Activated CD4-positive, alpha-beta T cell treated with anti-CD3 and anti-CD28 coated beads, Interleukin-2, amount 10 ng/mL, durations not matched to agents 24 days and 14 days (primary cell): ENCODE measurements at places on chromosomes 2 and 18. TPM values are rescaled to one million over a fixed set of nuclear protein-coding genes. Genes with fewer than 3 reads are reported as not detected.

UNC50 gene
- total RNA-seq: 38.5 and 39.0 TPM in 2 replicates

COL6A3 gene
- total RNA-seq: 27.6 and 28.7 TPM in 2 replicates

SLC16A14 gene
- 4.0 and 5.1 TPM in 2 replicates for total RNA-seq

RAB6C gene
- not detected in 2 replicates for total RNA-seq

ANO7 gene
- 2.8 and 3.5 TPM in 2 replicates for total RNA-seq

ZSWIM2 gene
- total RNA-seq: not detected in 2 replicates

TTC27 gene
- total RNA-seq: 40.8 and 46.8 TPM in 2 replicates

MROH2A gene
- not detected in 2 replicates for total RNA-seq

CCDC178 gene
- total RNA-seq: not detected in 2 replicates

LMAN2L gene
- total RNA-seq: 6.5 and 7.3 TPM in 2 replicates

LYG2 gene
- not detected in 2 replicates for total RNA-seq

DSC2 gene
- total RNA-seq: not detected in 2 replicates

MOGAT1 gene
- not detected in 2 replicates for total RNA-seq

GNAL gene
- 0.36 and 0.40 TPM in 2 replicates for total RNA-seq

LRRTM1 gene
- total RNA-seq: not detected in 2 replicates

SLC9A2 gene
- not detected in 2 replicates for total RNA-seq

GKN2 gene
- not detected in 2 replicates for total RNA-seq

BOLL gene
- not detected in 2 replicates for total RNA-seq

PRSS56 gene
- total RNA-seq: not detected in 2 replicates

PPP1CB gene
- total RNA-seq: 246 and 251 TPM in 2 replicates

KATNAL2 gene
- total RNA-seq: 0.40 TPM in 1 of 2 replicates, not detected in the other

COLEC12 gene
- not detected in 2 replicates for total RNA-seq

LINC00305 gene
- total RNA-seq: not detected in 2 replicates

TMEM247 gene
- total RNA-seq: not detected in 2 replicates

DCC gene
- total RNA-seq: not detected in 2 replicates

TCF7L1 gene
- total RNA-seq: 0.19 TPM in 1 of 2 replicates, not detected in the other

VIT gene
- total RNA-seq: not detected in 2 replicates

MAP3K19 gene
- not detected in 2 replicates for total RNA-seq

TLK1 gene
- total RNA-seq: 91.8 and 94.9 TPM in 2 replicates
